GM12865 (cell line): ENCODE measurements at places on chromosomes 6 and 20.

DNA sequence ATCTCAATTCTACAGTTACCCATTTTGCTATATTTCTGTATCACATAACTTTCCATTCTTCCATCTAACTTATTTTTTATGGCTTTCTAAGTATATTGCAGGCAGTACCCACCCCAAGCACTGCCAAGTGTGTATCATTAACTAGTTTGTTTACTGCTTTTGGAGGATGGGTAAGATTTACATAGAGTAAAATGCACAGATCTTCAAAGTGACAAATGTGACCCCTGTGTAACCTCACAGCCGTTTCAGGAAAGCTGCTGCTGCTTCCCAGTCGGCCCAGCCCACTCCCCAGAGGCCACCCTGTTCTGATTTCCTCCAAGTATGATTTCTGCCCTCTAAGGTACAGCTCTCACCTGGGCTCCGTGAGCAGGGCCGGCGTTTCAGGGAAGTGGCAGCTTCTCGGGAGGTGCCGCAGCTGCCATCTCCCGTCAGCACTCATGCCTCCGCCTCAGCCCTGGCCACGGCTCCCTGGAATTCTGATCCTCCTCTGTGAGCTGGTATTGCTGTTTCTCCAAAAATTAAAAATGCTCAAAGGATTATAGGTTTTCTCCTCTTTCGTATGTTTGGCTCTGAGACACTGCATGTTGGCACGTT lies 15.0 kb upstream of the MAP1LC3A start:
- no peak for DNase-seq

DNA sequence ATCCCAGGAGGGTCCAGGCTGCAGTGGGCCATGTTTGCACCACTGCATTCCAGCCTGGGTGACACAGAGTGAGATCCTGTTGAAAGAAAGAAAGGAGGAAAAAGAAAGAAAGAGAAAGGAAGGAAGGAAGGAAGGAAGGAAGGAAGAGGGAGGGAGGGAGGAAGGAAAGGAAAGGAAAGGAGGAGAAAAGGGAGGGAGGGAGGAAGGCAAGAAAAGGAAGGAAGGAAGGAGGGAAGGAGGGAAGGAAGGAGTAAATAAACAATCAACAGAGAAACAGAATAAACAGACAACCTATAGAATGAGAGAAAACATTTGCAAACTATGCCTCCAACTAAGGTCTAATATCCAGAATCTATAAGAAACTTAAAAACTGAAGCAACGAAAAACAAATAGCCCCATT lies 11.6 kb upstream of the PHACTR1 start:
- DNase-seq: no peak

DNA sequence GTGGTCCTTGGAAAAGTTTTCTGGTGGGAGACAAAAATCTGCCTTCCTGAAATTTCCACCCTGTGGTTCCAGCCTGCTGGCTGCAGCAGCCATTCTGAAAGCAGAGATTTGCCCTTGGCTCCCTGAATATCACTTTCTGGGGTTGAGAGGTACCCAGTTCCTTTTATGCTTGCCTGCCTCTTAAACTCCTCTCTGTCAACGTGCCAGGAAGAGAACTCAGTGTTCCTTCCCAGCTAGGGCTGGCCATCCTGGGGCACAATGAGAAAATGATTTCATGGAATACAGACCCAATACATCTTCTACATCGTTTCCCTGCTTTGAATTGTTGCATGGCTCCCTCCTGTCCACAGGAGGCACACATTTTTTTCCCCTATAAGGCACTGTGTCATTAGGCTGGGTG lies 1.6 kb upstream of the DSN1 start:
- no peak for DNase-seq

- DNase-seq: no peak
Observed at GRCh38 chr6:108744244-108744972, 103.8 kb upstream of the ARMC2 start.

DNA sequence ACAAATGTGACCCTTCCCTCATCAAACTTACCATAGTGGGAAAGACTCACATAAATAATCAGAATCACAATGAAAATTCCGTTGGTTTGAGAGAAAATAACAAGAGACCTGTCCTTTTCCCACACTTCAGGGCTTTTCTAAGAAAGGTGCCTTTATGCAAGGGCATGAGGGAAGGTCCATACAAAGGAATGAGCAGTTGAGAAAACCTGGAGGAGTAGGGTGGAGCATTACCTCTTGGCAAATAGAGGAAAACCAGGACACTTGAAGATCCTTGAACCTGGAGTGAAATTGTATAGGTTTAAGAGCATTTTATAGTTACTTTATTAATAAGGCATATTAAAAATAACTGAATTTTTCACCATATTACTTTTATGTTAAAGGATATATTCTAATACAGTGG lies 54.3 kb downstream of the UBR2 start:
- DNase-seq: no peak

DNA sequence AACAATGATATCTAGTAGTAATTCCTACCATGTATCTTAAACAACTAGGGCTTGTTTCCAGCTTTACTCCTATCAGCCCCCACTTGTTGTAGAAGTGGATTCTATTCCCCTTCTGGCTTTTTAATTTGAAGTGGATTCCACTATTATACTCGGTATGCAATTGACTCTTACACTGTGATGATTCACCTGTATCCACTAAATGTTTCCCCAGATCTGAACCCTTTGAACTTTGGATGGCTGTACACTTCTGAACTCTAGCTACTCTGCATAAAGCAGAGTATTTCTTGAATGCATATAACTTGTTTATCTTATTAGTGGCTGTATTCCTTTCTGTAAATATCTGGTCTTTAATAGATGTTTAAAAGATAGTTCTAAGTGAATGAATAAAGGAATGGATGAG lies 538.4 kb upstream of the NRSN1 start:
- no peak for DNase-seq
